ENCODE measurements at places on chromosomes 2 and 18.
A peak's percentile ranks its signal among the peaks of the same experiment; 100 is the strongest.

GRCh38 chr2:238257786-238258700 lies 18.2 kb upstream of the HES6 start:
- DNase-seq = no peak

DNA sequence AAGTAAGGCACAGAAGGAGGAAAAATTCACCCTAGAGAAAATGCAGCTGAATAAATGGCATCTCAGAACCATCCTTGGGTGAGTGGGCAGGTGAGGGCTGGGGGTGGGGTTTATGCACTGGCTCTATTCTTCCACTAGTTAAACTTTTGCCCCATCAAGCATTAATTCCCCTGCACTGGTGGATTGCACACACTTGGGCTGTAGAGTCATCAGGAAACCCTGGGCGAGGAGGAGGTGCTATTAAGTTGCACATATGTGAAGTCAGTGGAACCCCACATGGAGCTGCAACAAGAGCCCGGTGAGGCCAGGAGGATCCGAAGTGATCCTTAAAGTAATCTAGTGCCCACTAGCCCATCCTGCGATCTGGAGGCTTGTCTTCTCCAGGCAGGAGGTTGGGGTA lies 6.8 kb upstream of the DNAJB2 start:
- no peak for DNase-seq

DNA sequence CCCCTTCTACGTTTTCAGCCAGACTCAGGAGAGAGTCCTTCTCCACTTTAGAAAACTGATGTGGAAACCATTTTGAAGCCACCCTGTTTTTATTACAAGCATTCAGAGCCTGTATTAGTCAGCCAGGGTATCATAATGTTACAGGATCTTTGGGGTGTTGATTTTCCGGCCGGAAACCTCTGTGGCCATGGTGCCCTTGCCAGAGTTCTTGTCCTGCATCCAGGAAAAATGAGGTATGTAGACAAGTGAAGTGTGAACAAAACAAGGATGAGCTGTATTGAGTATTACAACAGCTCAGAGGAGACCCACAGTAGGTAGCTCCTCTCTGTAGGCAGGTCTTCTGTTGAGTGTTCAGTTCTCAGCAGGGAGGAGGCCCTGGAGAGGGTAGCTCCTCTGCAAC lies 241.0 kb upstream of the COPS8 start:
- no peak for DNase-seq

DNA sequence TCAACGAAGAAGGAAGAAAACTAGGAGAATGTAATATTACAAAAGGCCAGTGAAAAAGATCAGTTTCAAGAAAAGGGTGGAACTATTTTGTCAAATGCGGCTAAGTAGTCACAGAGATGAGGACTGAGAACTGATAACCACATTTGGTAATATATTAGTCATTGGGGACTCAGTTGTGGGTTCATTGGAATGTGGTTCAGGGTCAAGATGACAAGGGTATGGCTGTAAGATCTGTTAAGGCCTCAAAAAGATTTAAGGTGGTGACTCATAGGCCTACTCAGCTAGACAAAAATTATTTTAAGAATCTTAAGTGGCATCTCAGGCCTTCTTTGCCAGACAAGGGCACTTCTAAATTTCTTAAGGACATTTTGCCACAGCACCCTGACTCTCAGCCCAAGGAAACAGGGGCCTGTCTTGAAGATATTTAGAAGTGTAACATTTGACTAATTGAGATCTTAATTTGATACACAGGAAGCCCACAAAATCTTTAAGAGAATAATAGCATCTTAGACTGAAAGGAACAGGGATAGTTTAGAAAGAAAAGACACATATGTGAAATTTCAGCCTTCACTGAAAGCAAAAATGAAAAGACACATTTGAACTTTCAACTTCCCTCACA lies 81.3 kb downstream of the STRADB start:
- peak; percentile 79 for DNase-seq

DNA sequence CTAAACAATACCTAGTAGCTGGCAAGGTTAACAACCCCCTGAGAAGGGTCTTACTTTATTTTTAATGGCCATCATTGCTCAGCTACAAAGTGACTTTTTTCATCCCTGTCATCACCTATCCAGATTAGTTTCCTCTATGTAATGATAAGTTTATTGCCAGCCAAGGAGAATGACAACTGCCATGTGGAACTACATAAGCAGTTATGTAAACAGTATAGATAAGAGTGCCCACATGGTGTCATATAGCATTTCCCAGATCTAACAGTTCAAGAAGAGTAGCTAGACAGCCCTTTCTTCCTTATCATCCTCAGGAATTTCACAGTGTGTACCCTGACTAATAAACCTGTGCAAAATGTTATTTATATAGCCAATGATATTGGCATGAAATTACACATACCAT lies 240.2 kb upstream of the PIK3C3 start:
- DNase-seq = no peak

- DNase-seq = no peak
Measured at GRCh38 chr2:177118636-177119035, 94.0 kb upstream of the HNRNPA3 start.

DNA sequence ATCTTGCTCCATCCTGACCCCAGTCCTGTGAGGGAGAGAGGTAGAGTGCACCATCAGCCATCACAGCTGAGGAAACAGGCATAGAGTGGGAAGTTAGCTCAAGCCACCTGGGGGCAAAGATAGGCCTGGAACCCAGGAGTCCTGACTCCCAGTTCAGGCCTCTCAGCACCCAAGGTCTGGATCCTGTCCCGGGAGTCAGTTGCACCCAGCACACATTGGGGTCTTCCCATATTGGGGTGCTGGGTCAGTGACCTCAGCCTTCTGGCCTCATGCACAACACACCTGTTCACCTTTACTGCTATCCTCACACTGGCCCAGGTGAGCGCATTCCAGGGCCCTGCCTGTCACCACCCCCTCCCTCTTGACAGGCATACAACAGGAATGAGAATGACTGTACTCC lies 24.7 kb downstream of the ST8SIA5 start:
- no peak for DNase-seq

GRCh38 chr2:174158003-174158402 lies 90.3 kb downstream of the OLA1 start:
- DNase-seq = peak; percentile 37

- DNase-seq = no peak
Measured at GRCh38 chr2:86087936-86088850, 17.5 kb downstream of the POLR1A start.

- DNase-seq = no peak
Measured at GRCh38 chr2:22880161-22880560, 504.8 kb upstream of the KLHL29 start.

DNA sequence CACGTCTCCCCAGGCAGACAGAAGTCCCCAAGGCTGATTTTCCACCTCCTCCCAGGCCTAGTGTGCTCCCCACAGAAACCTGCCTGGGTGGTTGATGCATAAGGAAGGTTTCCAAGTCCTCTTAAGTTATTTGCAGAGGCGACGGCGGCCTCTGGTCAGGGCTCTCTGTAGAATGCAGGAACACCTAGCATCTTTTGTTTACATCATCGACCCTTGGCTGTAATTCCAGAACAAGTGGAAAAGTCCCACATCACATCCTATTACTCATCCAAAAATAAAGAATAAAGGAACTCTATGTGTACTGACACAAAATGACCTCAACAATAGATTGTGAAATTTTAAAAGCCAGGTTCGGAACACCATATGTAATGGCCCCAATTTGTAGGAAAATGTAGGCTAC lies 211.1 kb downstream of the ALPK2 start:
- DNase-seq = no peak

GRCh38 chr2:144359684-144360083 lies 160.2 kb downstream of the ZEB2 start:
- no peak for DNase-seq

DNA sequence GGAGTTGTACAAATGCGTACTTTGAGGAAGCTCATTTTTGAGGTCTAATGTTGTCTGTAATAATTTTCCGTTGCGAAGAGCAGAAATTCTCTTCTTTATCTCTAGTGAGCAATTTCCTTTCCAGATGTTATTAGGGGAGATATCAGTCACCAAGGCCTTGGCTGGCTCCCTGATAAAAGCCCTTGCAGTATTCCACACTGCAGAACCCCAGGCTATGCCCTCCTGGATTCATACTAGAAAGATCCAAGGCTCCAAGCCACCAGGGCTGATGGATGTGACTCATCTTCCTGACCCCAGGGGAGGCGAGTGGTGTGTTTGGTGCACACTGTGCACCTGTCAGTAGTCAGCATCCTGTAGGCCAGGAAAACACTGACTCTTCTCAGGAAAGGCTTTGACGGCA lies 34.7 kb downstream of the INO80C start:
- no peak for DNase-seq

DNA sequence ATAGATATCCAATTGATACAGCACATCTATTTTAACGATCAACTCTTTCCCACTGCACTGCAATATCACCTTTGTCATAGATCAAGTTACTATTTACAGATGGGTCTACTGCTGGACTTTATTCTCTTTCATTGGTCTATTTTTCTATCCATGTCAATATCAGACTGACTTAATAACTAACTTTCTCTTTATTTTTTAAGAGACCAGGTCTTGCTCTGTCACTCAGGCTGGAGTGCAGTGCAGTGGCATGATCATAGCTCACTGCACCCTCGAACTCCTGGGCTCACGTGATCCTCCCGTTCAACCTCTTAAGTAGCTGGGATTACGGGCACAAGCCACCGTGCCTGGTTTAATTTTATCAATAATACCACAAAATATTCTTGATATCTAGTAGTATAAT lies 71.2 kb downstream of the TLK1 start:
- no peak for DNase-seq

DNA sequence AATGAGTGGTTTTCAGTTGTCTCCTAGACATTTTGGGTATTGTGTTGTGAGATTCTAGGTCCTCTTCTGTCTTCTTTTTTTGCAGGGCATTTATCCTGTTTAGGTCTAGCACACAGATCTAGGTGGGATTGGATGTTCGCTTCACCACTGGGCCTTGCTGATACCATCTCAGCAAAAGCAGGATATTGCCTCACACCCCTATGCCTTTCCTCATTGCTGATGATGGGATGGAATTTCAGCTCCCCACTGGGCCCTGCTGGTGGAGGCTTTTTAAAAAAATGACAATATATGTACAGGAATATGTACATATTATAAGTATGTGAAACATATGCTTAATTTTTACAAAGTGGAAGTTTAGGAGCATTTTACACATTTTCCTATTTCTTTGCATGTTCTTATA lies 5.4 kb upstream of the TOGARAM2 start:
- DNase-seq = no peak

- DNase-seq = no peak
Measured at GRCh38 chr2:225073198-225073597, 30.9 kb upstream of the DOCK10 start.

- no peak for DNase-seq
Measured at GRCh38 chr2:202408546-202409140, 32.5 kb downstream of the BMPR2 start.

- DNase-seq = no peak
Measured at GRCh38 chr2:105834931-105835330, 90.2 kb downstream of the NCK2 start.

GRCh38 chr2:104444392-104444791 lies 409.5 kb upstream of the POU3F3 start:
- peak; percentile 4 for DNase-seq

- no peak for DNase-seq
Measured at GRCh38 chr2:46002507-46002883, 294.7 kb upstream of the EPAS1 start.

GRCh38 chr2:95261602-95262001 lies 12.6 kb upstream of the PROM2 start:
- no peak for DNase-seq

GRCh38 chr18:44680273-44681075 lies at the start of gene SETBP1:
Gene SETBP1 (plus strand): TSS chr18:44680888. CDS start chr18:44701347, 20,459 bp downstream.
- no peak for DNase-seq

- no peak for DNase-seq
Measured at GRCh38 chr2:43762286-43762685, 11.6 kb upstream of the DYNC2LI1 start.

- no peak for DNase-seq
Measured at GRCh38 chr2:236661061-236661761, 91.6 kb downstream of the ACKR3 start.

DNA sequence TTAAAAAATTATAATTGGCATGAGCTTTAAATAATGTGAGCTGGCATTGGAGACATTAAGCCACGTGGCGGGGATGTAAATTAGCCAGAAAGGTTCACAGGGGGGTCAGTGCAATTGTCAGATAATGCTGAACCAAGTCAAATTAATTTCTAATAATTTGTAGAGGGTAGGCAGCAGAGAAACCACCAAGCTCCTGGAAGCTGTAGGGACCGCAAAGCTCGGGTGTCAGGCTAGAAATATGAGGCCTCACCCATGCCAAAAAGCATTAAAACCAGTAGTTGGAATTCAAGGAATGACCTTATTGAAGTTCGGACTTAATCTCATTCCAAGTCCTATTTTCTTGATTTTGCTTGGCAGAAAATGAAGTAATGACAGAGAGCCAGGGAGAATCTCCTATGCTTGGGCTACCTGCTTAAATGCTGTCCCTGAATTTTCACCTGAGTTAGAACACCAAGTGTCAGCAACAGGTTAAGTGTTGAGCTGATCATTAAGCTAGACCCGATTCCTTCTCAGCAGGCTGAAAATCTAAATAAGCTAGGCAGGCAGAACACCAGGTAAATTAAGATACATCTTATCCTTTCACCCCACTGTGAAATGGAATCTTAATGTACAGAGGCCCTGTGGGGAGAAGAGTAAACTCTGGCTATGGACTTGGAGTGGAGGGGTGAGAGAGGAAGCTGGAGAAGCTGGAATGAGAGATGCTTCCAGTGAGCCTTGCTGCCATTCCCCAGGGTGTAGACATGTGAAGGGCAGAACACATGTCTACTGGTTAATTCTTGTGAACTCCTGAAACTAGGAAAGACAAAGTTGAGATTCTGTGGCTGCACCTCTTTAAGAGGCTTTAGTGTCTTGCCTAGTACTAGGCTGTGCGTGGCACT lies 520.0 kb downstream of the SLC4A3 start:
- peak; percentile 32 for DNase-seq

- no peak for DNase-seq
Measured at GRCh38 chr2:157312866-157313486, 12.6 kb downstream of the ERMN start.

- no peak for DNase-seq
Measured at GRCh38 chr18:36889321-36889720, 60.4 kb downstream of the KIAA1328 start.

GRCh38 chr2:215498431-215498830 lies 62.6 kb upstream of the FN1 start:
- no peak for DNase-seq

GRCh38 chr2:206435742-206436141 lies 7.6 kb upstream of the ADAM23 start:
- DNase-seq = no peak

GRCh38 chr18:76384114-76384790 lies 110.8 kb downstream of the ZNF516 start:
- no peak for DNase-seq

DNA sequence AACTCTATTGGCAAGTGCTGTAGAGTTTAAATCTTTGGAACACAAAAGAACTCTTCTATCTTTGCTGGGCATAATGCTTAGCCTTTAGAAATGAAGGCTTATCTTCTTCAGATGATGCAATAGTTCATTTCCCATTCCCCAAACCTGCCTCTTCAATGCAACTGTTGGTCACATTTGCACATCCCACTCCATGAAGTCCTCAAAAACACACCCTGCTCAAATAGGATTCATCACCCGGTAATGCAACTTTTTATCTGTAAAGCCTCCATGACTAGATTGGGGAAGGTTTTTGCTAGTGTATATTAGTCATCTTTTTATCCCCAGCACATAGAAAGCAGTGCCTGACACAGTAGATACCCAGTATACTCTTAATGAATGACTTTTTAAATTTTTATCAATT lies 376.4 kb downstream of the RBM43 start:
- DNase-seq = no peak

- DNase-seq = no peak
Measured at GRCh38 chr2:32925283-32925815, 21.4 kb upstream of the LTBP1 start.

- DNase-seq = no peak
Measured at GRCh38 chr2:188596054-188596453, 304.4 kb downstream of the GULP1 start.

All from GM04504 (cell line).